ENCODE measurements at places on chromosomes 16 and 17.

DNA sequence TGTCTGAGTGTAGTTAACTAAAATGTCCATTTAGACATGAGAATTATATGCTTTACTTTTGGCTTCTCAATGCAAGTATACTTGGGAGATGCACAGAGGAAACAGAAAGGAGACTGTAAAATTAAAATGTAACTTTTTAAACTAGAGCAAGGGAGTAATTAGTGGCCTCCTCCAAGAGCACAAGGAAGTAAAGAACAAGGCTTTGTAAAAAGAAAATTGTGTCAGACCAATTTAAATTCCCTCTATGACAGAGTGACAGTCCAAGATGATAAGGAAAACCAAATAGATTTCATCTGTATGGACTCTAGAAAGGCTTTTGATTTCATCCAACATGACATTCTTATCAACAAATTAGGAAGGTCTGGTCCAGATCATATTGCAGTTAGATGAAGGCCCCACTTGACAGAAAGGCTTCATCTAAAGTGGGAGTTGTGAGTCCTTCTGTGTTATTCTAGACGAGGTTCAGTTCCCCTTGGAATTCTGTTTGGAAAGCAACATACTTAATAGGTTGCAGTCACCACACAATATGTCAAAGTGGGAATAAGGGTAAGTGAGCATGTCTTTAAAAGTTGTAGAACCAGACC lies 6.5 kb upstream of the CAPNS2 start:
- DNase-seq, result no peak

DNA sequence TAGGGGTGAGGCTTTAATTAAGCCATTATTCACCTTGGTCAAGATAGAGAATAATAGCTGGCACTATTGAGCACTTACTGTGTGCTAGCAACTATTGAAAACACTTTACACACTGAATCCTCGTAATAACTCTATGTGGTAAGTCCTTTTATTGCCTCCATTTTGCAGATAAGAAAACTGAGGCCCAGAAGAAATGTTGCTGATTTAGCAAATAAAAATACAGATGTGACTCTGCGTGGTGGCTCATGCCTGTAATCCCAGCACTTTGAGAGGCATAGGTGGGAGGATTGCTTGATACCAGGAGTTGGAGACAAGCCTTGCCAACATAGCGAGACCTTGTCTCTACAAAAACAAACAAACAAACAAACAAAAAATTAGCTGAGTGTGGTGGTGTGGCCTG lies 19.4 kb downstream of the OTOA start:
- no peak for DNase-seq

GRCh38 chr17:37180376-37180775 lies 195.4 kb upstream of the C17orf78 start:
- no peak for DNase-seq

DNA sequence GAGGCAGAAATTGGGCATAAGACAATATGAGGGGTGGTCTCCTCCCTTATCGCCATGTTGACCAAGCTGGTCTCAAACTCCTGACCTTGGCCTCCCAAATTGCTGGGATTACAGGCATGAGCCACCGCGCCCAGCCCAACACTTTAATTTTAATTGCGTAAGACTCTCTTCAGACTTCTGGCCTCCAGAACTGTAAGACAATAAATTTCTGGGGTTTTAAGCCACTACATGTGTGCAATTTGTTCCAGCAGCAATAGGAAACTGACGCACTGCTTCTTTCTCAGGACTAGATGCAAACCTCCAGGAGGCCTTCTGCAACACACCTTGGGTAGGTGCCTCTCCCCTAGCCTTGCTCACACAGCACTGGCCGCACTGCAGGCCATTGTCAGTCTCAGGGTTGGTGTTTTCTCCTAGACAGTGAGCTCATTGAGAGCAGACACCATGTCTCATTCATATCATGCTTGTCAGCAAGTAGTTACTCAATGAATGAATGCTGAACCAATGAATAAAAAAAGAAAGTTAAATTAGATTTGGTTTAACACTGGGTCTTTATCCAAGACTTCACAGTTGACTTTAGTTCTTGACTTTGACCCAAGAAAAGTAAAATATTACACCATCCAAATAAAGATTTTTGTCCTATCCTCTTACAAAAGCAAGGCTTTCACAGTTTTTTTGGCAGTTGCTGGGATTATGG lies 5.5 kb upstream of the ACSF2 start:
- DNase-seq, result no peak

- DNase-seq, result no peak
Observed at GRCh38 chr17:42640121-42640520, 19.0 kb upstream of the TUBG2 start.

- no peak for DNase-seq
Observed at GRCh38 chr16:18068477-18068876, 268.1 kb downstream of the NPIPA8 start.

GRCh38 chr17:11031787-11032186 lies 193.9 kb upstream of the PIRT start:
- DNase-seq, result no peak

DNA sequence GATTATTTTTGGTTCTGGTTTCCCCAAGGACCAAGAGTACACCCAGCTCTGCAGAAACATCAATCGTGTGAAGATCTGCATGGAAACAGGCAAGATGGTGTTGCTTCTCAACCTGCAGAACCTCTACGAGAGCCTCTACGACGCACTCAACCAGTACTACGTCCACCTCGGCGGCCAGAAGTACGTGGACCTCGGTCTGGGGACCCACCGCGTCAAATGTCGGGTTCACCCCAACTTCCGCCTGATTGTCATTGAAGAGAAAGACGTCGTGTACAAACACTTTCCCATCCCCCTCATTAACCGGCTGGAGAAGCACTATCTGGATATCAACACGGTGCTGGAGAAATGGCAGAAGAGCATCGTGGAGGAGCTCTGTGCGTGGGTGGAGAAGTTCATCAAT lies 67.4 kb upstream of the ENDOV start:
- DNase-seq, result no peak

DNA sequence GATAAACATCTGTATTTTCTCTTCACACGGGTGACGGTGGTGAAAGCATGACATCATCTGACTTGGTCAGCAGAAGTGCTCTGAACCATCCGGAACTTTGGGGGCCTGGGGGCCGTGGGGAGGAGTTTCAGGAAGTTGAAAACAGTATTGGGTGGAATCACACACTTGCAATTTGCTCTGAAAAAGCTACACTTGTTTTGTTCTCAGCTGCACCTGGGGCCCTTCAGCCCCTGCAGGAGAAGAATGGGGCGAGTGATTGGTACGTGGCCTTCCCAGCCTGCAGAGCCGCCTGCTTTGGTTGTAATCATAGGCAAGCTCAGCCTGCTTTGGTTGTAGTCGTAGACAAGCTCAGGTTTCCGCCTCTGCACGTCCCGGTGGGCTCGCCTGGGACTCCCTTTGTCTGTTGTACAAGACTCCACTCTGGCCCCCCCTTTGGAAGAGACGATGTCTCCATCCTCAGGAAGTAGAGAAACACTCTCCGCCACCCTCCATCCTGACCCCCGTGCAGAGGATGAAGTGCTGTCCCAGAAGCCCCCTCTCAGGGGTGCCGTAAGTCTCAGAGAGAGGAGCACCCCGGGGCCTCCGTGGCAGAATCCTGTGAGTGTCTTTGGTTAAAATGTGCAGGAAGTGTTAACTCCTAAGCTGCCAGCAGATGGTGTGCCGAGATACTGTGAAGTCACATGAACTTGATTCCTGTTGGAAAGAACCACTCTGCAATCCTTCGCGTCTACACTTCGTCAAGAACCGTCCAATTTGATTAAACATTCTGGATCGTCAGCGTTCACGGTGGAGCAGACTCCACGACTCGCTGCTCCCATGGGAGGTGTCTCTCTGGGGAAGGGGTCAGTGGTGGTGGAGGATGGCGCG lies 5.4 kb downstream of the BANP start:
- no peak for DNase-seq

- no peak for DNase-seq
Observed at GRCh38 chr16:80273635-80274538, 266.9 kb upstream of the DYNLRB2 start.

- no peak for DNase-seq
Observed at GRCh38 chr17:4536742-4537411, 18.3 kb downstream of the MYBBP1A start.

DNA sequence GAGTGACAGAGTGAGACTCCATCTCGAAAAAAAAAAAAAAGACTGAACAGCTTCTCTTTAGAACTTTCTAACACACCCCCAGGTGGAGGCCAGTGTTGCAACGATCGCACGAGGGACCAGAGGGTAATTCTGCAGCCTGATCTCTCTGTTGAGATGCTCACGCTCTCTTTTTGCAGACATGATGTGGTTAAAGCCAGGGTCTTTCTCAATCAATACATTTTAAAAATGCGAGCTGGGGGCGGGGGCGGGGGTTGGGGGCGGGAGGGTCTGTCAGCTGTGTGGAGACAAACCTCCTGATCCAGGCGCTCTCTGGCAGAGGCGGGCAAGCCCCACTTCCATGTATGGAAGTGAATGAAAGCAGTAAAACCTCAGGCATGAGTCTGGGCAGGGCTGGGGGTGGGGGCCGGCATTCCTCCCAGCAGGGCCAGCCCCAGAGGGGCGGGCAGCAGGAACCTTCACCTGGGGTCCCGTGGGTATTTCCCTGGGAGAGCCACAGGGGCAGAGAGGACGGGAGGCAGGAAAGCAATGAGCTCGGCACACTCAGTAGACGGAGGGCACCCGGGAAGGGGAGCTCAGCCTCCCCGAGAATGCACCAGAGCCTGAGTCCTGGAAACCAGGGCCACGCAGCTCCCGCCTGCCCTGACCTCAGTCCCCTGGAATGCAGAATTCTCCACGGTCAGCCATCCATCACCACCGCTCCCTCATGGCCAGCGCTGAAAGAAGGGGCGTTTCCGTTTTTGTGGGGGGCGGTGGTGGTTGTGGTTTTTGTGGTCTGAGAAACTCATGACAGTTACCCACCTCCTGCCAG lies 28.0 kb downstream of the NXN start:
- DNase-seq, result no peak

GRCh38 chr17:48144976-48145798 lies 37.6 kb downstream of the SNX11 start:
- DNase-seq, result no peak

GRCh38 chr16:49543631-49543946 lies 170.0 kb downstream of the C16orf78 start:
- DNase-seq, result no peak

DNA sequence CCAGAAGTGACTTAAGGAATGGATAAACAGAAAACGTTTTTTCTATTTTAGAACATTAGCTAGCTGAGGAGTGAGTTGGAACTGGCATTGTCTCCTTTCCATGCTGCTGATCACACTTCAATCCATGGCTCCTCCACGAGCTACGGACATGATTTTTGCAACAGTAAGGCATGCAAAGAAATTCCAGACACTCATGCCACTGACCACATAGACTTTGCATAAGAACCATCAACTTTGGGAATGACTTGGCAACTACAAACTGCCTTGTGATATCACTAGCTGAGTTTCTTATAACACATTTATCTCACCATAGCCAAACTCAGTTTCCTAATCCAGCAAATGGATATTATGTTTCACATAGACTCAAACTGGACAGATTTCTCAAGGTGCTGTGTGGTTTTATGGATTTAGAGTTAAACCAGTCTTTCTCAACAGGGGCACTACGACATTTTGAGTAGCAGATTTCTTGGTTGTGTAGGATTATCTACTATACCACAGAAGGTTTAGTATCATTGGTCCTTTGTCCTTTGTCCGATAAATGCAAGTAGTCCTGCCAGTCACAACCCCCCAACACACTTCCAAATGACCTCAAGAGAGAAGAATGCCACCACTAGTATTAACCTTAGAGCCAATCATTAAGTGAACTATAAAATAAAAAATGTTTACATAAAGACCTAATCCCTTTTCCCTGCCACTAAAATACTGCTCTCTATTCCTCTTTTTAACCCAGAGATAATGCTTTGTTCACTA lies 48.3 kb upstream of the C17orf78 start:
- no peak for DNase-seq

DNA sequence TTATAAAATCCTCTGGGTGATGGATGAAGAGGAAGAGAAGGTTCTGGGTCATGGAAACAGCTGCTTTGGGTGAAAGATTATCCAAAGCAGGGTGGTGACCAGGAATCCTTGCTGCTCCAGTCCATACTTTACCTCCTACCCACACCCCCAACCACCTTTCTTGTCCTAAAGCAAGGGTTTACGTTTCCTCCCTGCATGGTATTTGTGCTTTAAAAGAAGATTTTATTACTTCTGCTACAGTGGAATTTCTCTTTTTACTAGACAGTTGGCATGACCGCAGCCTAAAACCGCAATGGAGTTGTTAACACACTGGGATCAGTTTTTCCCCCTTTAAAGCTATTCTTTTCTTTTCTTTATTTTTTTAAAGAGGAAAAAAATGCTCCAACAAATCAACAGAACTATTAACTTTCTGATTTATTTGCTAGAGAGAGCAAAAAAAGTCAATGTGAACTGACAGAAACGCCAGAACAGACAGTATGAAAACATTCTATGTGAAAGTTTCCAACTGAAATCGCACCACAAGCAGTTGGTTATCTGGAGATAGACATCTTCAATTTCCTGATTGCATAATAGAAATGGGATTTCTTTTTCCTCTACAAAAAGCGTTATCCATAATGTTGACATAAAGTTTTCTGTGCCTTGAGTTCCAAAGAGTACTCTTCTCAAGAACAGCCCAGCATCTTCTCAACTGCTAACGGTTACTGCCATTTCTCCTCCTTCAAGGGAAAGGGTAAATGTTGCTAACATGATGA lies 236.0 kb downstream of the IRX3 start:
- DNase-seq, result no peak

DNA sequence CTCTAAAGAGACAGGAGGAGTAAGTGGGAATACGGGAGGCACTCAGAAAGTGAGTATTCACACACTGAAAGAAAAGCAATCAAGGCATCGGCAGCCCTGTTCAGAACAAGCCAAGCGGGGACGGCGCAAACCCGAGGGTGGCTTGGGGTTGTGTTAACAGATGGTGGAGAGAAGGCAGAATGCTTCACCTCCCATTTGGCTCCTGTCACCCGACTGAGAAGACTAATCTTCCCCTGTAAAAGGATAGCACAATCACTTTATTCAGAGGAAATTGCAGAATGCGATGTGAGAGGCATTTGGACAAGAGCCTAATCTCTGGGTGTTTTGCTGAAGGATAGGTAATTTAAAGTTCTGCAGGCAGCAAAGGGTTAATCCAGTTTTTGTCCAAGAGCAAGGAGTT lies 119.3 kb upstream of the WSCD1 start:
- DNase-seq, result no peak

- no peak for DNase-seq
Observed at GRCh38 chr16:69935740-69936139, 15.4 kb upstream of the CLEC18A start.

DNA sequence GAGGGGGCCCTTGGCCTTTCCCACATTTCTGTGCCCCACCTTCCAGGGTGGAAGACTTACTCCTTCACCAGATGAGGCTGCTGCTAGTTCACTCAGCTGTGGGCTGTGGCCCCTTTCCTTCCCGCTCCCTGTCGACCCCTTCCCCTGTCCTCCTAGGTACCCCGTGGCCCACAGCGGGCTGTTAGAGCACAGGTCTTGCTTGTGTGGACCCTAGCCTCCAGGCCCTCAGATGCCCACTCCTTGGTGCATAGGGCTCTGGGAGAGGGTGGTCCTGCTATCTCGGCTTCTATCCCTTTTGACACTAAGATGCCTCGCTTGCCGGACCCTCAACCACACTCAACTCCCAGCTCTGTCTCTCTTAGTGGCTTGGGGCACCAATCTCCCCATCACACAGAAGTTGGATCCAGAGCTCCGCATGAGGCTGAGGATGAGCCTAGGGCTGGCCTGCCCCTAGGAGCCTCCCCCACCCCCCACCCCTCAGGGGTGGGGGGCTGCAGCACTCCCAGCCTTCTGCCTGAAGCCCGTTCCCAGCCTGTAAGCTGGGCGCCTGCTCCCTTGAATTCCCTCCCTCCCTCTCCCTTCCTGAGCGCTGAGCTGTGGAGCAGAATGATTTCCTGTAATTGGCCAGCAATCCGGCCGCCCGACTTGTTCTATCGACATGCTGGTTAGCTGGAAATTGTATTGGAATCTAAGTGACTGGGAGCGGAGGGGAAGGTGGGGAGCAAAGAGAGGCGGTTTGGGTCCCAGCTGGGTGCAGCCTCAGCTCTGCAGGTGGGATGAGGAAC lies 30.9 kb downstream of the DCAKD start:
- DNase-seq, result no peak
